Right forelimb (tissue), 1 donor: ENCODE measurements at places on chromosomes 16 and 17.

GRCh38 chr16:85361441-85362118 is 249.3 kb upstream of the CIBAR2 start:
- DNase-seq, result no peak

GRCh38 chr17:49358641-49359247 is 3.3 kb downstream of the ZNF652 start:
- no peak for DNase-seq

- DNase-seq, result no peak
Observed at GRCh38 chr16:14357328-14357727, 272.7 kb downstream of the PARN start.

- no peak for DNase-seq
Observed at GRCh38 chr17:48600244-48601098, 4.3 kb downstream of the HOXB6 start.

- no peak for DNase-seq
Observed at GRCh38 chr16:86519649-86520316, 9.5 kb downstream of the FOXF1 start.

- DNase-seq, result peak; percentile 85
Observed at GRCh38 chr17:58513965-58514769, at the start of gene MTMR4. MTMR4 (minus strand) TSS chr17:58514638; CDS start chr17:58514407, 231 bp downstream.

DNA sequence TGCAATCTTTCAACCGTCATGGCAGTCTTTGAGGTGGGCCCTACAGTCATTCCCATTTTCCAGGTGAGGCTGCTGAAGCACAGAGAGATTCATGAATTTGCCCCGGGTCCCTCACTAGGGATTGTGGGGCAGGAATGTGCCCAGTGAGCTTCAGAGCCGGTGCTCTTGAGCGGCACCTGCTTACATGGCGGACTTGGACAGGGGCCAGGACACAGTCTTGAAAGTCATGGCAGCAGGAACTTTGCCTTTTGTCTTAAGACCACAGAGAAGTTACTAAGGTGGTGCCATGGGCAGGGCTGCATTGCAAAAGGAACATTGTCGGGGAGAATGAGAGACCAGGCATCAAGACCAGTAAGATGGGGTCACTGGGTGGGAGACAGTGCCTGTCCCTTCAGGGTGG is 363.4 kb downstream of the FOXL1 start:
- DNase-seq, result no peak
